ENCODE measurements at places on chromosomes 7 and 10.

DNA sequence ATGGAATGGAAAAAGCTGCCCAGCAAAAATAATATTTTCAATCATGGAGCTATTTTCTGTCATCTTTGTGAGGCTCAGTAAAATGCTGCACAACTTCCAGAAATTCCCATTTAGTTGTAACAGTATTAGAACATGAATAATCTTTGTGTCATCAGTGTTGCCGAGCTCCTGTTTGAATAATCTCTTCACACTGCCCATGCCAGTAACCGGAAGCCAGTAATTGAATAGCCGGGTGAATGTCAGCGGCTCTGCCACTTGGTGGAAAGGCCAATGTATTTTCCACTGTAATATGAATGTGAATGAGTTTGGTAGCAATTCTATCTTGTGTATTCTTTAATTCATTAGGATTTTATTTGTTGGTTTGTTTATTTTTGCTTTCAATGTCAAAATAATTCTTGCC is 172.5 kb upstream of the INSYN2A start:
- no peak for DNase-seq

DNA sequence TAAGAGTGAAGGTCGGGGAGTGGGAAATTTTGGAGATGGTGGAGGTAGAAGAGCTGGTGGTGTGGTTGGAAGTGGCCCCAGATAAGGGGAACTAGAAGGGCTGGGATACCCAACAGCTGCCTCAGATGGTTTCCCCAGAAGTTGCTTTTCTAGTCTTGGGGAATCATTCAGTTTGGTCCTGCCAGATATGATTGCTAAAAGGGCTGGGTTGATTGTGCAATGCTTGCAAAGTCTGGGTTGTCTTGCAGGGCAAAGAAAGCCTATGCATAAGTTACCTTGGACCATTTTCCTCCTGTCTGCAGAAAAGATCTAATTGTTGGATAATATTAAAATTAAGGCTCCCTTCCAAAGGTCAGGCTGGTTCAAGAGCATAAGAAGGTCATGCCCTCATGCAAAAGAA is 213.8 kb upstream of the ZNF804B start:
- no peak for DNase-seq

GRCh38 chr7:107579554-107579884 is 527 bp upstream of the BCAP29 start:
- no peak for DNase-seq

DNA sequence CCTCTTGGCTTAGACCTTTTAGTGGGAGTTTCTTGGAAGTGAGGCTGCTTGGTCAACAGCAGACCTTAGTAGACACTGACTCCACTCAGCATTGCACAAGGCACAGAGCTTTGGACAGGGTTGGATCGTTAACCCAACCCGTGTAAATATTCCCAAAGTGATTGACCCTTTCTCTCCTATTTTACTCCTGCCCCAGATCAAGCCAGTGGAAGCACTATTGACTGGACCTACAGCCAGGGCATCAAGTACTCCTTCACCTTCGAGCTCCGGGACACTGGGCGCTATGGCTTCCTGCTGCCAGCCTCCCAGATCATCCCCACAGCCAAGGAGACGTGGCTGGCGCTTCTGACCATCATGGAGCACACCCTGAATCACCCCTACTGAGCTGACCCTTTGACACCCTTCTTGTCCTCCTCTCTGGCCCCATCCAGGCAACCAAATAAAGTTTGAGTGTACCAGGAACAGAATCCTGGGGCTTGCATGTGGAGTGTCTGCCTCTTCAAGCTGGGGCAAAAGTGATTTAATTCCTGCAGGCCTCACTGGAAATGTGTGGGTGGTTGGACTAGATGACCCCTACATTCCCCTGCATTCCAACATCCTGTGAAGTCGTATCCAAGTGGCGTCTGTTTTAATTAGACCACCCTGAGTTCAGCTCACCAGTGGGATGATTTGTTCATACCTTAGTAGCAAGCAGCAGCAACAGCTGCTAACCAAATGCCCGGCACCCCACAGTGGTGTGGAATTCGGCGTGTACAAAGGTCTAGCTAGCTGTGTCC is 7.5 kb downstream of the CPA1 start:
- DNase-seq, result no peak

DNA sequence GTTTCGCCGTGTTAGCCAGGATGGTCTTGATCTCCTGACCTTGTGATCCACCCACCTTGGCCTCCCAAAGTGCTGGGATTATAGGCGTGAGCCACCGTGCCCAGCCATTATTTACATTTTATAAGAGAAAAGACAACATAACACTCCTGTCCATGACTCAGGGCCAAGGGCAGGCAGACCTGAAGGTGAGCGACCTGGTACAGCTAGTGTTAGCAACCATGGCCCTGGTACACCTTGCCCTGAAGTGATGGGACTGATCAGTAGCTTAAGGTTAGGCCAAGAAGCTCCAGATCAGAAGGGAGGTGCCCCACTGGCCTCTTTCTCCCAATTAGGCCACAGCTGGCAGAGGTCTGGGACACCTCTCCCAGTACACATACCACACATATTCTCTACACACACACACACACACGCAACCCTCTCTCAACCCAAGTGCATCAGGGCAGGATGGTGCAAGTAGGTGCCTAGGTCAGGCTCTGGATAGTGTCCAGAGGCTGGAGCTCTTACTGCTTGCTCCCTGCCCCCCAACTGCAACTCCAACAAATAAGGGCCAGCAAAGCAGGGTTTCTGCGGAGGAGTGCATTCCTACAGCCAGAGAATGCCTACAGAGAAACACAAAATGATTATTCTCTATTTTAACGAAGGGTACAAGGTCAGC is 43.8 kb downstream of the DPCD start:
- DNase-seq, result no peak

DNA sequence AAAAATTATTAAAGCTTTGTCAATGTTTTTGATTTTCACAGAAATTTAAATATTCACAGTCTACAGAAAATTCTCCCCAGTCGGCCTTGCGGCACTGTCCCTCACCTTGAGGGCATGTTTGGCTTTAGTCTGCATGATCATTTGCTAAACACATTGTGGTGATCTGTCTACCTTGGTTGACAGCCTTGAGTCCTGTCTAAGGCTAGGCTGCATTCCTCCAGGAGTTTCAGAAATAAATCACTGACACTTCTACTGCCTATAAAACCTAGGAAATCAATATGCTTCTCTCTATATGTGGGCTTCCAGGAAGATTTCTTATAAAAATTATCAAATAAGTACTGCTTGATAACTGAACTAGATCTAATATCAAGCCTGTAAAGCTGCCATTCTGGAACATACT is 430.7 kb upstream of the GRM3 start:
- no peak for DNase-seq
